ENCODE measurements at places on chromosomes 1 and 21. TPM values are rescaled to one million over a fixed set of nuclear protein-coding genes. Genes with fewer than 3 reads are reported as not detected.

MFSD2A gene
- total RNA-seq, result 29.8 TPM

DNA sequence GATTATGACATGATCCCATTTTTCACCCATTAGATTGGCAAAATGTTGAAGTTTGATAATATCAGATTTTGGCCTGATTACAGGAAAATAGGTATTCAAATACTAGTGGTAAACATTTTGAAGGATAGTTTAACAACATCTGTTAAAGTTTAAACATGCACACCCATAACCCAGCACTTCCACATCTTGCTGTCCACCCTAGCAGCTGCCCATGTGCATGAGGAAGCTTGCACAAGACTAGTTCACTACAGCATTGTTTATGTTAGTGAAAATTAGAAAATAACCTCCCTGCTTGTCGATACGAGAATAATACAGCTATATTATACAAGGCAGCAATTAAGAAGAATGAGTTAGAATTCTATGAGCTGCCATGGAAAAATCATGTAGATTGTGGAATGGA, 127.6 kb downstream of the C1orf21 start:
- no peak for DNase-seq

DNA sequence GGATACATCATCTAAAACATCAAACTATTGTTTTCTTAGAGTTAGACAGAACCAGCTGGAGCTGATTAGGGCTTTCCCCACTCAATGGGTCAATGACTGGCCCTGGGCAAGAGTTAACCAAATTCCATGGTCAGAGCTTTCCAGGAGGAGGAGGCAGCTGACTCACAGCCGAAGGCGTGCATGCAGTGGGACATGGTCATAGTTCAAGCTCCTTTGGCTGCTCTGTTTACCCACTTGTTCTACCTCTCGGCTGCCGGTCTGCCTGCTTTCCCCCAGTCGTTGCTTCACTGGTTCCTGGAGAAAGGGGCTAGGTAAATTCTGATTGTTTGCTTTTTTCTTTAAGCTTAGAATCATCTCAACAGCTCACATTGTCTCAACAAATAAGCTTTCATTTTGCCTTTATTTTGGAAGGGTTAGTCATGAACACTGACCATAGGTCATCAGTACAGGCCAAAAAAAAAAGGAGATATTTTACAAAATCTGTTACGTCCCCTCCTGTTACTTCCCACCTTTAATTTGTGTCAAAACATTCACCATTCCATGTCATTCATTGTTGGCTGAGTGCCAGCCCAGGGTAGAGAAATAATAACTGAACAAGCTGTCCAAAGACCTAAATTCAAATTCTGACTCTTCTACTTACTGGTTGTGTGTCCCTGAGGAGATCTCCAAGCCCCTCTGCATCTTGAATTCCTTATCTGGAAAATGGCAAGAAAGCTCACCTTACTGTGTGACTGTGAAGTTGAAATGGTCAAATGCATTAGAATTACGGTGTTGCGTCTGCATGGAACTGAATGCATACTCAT, 12.0 kb downstream of the MAB21L3 start:
- DNase-seq, result no peak

GRCh38 chr1:208349694-208350330, 105.6 kb upstream of the PLXNA2 start:
- no peak for DNase-seq

- DNase-seq, result no peak
These were observed 3.1 kb downstream of the GNG4 start for GRCh38 chr1:235646463-235646862.

DNA sequence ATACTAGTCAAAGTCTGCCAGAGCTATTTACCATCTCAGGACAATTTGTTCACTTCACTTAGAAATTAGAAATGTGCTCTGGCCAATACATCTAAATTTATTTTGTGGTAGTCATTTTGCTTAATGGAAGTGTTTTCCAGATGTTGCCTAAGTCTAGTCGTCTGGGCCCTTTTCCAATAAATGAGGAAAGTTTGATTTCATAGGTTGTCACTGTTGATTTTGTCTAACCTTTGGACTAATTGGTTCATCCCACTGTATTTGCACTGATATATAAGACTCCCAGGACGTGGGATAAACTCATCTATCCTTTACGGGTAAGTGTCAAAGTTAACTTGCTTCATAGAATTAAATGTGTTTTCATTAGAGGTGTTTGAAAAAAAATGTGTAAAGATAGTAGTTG, 79.1 kb downstream of the TPR start:
- no peak for DNase-seq

Data from esophagus squamous epithelium (tissue), 5 donors.